ENCODE measurements at places on chromosomes 11 and 22.

GRCh38 chr22:44538051-44538450 lies 40.0 kb upstream of the RTL6 start:
- DNase-seq = no peak

GRCh38 chr11:33703234-33703633 lies 2.6 kb upstream of the C11orf91 start:
- DNase-seq = no peak

- no peak for DNase-seq
These were observed 29.7 kb downstream of the PDGFB start for GRCh38 chr22:39215070-39215396.

DNA sequence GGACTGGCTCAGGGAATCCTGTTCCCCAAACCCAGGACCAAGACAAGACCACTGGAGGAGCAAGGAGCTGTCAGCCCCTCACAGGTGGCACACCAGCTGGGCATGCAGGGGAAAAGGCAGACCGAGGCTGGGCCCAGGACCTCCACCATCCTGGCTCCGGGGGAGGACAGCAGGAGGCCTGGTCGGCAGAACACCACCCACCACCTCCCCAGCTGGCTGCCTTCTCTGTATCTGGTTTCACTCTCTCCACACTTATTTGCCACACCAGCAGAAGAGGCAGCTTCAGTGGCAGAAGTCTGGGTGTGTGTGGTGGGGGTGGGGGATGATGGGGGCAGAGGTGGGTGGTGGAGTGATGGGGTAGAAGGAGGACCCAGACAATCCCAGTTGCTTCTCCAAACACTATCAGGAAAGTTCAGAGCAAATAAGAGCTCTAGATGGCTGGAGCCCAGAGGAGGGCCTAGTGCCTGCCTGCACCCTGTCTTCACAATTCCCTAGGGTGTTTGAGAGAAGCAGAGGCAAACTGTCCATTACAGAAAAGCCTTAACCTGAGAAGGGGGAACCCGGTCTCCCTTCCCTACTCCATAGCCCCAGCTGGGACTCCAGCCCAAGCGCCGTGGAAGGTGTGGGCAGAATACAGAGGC lies 51.9 kb upstream of the CDON start:
- no peak for DNase-seq

DNA sequence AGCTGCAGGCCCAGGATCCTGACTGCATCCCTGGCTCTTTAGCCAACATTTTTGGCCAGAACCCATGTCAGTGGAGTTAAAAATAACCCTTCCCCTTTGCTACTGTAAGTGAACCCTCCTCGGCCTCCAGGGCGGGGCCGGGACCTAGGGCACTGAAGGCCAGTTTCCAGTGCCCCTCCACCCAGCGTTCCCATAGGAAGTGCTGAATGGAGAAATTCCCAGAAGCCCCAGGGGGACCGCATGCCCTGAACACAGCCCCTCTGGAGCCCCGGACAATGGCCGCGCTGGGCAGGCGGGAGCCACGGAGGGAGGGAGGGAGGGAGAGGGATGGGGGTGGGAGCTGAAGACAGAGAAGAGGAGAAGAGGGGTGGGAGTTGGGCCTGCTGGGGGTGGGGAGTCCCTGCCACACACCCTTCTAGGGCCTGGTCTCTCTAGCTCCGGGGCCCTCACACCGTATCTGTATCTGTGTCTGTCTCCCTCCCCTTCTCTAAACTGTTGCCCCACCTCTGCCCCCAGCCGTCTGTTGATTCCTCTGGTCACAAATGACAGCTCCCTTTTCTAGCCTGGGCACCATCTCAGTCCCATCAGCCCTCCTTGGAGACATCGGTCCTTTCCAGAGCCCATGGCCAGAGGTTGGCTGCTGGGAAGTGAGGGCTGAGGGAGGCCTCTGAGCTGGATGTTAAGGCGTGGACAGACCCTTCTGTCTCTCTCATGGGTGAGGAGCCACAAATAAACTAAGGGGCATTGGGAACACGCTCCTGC lies 10.9 kb downstream of the PDGFB start:
- no peak for DNase-seq

DNA sequence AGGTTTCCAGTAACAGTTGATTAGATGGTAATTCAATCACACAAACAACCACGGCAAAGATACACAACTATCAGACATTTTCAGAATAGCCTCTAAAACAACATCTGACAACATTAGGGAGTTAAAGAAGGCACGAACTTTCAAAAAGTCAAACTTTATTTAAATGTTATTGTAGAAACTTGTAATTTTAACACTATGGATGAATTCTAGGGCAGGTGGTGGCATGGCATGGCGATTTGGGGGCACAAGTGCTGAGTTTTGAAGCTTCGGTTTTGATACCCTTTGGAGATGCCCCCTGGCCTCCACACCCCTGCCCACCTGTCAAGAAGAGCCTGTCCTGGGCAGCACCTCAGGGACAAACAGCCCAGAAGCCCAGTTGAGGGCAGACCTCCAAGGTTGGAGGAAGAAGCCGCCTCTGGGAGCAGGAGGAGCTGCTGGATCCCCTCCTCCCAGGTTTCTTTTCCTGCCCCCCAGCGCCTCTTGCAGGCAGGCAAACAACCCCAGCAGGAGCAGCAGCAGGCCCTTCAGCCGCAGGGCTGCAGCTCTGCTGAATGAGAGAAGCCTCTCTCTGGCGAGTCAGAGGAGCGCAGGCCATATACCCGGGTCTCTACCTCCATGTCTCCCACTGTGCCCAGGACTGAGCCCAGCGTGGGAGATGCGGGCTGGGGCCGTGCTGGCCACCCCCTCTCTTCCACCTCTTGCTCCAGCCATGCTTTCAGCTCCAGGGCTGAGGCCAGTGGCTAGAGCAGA lies 102.1 kb upstream of the IGLL5 start:
- no peak for DNase-seq
